ENCODE measurements at places on chromosomes 4 and X.

GRCh38 chr4:85780664-85781063, 305.7 kb downstream of the ARHGAP24 start:
- DNase-seq, result no peak

DNA sequence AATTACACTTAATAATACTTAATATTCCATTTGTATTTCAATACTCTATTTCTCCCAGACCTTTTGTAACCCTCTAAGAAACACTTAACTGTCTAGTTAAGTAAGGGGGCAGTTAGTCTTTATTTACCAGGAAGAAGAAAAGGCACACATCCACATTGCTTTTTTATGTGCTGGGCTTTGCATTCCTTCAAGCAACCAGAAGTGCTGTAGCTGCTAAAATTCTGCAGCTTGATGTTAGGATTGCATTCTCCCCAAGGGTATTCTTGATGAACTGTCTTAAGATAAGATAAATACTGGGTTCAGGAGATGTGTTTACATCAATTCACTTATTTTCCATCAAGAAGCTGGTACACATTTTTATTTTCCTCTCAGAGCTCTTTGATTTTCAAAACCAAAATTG, 24.0 kb downstream of the ASIC5 start:
- no peak for DNase-seq

GRCh38 chr4:119667802-119668201, 39.2 kb upstream of the PDE5A start:
- no peak for DNase-seq

- peak; percentile 42 for DNase-seq
Observed at GRCh38 chr4:87679449-87680169, 29.5 kb downstream of the DMP1 start.

GRCh38 chr4:27931584-27931983, 1070.9 kb downstream of the STIM2 start:
- no peak for DNase-seq

DNA sequence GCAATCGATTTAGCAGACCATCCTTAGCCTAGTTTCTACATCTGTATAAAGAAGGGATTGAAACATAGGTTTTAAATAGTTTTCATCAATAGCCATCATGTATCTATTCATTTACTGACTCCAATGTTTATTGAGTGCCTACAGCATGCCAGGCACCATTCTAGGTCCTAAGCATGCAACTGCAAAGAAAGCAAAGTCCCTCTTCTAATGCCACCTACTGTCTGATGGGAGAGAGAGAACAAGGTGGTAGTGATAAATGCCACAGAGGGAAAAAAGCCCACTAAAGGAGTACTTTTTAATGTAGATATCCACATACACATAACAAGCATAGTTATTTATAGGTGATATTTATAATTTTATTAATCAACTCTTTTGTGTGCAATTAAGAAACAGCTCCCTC, 67.6 kb upstream of the PPARGC1A start:
- DNase-seq, result no peak

GRCh38 chr4:103137446-103137827, 37.8 kb upstream of the BDH2 start:
- no peak for DNase-seq

DNA sequence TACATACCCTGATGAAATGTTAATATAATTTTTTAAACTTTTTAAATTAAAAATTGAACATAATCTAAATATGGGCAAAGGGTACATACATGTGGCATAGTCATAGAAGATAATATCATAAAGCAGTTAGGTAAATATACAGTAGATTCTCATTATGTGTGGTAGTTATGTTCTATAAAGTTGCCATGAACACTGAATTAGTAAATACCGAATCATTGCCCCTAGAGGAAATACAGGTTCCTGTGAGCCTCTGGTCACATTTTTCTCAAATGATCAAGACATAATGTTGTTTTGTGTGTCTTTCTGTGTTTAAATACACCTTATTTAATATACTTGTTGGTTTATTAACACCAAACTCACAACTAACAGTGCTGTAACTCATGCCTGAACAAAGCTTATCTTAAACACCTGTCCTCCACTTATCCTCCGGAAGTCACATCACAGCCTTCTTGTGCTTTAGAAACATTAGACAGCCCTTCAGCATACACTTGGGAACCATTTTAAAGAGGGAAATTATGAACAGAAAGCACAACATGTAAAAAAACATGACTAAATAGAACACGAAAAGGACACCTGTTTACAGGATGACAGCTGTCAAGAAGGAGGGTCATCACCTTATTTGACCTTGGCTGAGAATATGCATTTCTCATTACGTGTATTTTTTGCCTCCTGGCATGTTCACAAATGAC, 169.4 kb upstream of the NAP1L5 start:
- DNase-seq, result no peak

DNA sequence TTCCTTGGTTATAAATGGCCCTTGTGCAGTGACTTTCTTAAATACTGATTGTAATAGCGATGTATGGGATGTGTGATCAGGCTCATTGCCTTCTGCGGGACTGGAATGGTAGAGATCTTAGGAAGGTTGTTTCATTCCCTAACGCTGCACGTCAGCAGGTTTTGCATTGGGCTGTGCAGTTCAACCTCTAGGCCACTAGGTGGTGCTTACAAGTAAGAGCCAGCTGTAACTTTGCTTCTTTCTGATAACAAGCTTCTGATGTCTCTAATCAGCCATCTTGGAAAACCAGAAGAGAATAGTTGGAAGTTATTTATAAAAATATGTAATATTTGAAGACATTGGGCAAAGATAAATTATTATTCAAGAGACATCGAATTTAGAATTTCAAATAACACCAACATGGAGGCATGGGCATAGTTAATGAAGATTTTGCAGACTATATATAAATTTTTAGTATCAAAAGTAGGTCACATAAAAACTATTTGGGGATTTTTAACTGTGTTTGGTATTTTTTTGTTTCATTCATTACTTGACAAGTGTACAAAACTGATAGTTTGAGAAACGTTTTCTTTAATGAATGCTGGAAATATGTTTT, 339.7 kb upstream of the PCDH7 start:
- DNase-seq, result peak; percentile 36

DNA sequence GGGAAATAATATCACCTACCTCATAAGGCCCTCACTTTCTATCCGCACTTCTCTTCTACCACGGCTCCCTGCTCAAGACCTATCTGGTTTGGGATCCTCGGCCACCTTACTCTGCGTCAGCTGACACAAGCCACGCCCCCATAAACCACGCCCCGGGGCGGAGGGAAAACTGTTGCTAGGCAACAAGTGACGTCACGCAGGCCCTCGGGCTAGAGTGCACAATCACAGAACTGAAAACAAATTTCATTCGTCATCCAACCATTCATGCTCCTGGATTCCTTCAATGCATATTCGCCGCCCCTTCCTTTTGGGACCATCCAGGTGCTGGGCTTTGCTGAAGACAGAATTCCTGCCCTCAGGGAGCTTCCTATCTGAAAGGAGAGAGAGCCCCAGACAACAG, 66.3 kb downstream of the SMC1A start:
- DNase-seq, result no peak

- peak; percentile 95 for DNase-seq
Observed at GRCh38 chr4:26197018-26197779, 123.6 kb upstream of the RBPJ start.

DNA sequence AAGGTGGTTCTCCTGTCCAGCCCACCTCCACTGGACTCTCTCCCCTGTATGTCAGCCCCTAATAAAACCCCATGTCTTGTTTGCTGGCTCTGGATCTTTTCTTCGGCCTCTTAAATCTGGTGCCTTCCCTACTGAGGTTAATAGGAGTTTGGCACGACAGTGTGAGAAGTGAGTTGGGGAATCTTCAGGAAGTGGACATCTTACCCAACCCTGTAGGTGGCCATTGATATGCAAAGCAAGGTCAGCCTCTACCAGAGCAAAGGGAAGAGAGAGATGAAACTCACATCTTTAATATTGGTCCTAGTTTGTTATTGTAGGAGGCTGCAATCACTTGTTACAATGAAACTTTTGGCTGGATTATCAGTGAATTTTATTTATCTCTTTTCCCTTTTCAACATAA, 111.7 kb downstream of the CHRDL1 start:
- DNase-seq, result no peak

- no peak for DNase-seq
Observed at GRCh38 chr4:105923497-105924238, 28.4 kb downstream of the NPNT start.

DNA sequence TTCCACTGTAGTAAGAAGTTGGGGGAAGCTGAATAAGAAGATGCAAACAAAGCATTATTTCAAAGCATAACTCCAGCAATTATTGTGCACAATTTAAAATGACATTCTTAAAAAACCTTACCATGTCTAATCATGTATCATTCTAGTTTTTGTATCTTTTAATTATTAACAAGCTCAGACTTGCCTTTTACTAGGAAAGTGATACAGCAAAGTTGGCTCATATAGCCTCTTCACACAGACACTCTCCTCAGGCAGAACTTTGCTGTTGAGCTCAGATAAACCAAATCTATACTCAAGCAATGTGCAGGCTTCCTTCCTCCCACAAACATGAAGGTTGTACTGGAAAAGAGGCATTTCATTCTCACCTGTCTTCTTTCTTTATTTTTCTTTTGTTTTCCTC, 358.7 kb upstream of the EMCN start:
- DNase-seq, result no peak

DNA sequence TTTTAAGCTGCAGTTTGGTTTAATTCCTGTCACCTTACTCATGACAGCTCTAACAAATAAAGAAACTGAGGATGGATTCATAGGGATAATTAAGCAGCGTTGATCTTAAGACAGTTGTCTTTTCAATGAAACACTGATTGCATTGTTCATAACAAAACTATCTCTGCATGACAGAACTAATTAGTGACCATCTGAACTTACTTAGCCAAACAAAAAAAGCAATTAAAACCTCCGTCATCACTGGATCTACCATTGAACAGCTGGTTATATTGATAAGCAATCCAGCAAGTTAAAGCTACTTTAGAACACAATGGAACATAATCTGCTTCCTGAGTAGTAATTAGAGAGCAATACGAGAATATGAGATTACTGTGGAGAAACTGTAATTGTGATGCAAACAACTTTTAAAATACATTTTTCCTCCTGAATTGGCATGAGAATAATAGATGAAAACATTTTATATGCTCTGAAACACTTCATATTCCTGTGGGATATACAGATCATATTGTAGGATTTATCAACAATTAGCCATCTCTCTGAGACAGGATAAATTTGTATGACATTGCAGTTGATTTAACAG, 2576.8 kb downstream of the PCDH7 start:
- no peak for DNase-seq

GRCh38 chrX:10033375-10034007, 66.3 kb downstream of the CLDN34 start:
- DNase-seq, result no peak

DNA sequence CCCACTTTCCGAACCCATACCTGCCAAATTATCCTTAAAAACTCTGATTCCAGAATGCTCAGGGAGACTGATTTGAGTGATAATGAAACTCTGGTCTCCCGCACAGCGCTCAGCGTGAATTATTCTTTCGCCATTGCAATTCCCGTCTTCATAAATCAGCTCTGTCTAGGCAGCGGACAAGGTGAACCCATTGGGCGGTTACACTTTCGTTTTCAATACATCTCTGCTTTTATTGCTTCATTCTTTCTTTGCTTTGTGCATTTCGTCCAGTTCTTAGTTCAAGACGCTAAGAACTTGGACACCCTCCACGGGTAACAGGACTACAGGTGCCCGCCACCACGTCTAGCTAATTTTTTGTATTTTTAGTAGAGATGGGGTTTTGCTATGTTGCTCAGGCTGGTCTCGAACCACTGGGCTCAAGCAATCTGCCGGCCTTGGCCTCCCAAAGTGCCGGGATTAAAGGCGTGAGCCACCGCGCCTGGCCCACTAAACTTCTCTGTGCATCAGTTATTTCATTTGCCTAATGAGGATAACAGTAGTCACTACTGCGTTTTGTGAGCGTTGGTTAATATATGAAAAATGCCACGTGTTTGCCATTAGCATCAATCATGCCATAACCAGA, 936 bp upstream of the PGK1 start:
- DNase-seq, result no peak

GRCh38 chr4:5079581-5079980, 28.3 kb downstream of the STK32B start:
- no peak for DNase-seq

DNA sequence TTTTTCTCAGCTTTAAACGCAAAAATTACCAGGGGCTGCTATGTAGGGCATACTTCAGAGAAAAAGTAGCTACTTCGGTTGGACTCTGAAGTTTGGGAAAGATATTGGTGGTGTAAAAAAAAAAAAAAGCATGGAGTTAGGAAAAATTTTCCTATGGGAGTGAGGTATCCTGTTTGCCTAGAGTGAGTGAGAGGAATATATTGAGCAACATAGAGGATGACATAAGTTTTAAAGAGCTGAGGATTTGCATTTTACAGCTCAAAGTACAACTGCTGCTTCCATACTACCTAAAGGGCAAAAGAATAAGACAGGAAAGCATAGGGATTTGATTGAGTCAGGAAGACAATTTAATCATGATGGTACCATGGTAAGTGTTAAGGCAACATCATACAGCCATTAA, 7.3 kb downstream of the GPRASP1 start:
- no peak for DNase-seq

DNA sequence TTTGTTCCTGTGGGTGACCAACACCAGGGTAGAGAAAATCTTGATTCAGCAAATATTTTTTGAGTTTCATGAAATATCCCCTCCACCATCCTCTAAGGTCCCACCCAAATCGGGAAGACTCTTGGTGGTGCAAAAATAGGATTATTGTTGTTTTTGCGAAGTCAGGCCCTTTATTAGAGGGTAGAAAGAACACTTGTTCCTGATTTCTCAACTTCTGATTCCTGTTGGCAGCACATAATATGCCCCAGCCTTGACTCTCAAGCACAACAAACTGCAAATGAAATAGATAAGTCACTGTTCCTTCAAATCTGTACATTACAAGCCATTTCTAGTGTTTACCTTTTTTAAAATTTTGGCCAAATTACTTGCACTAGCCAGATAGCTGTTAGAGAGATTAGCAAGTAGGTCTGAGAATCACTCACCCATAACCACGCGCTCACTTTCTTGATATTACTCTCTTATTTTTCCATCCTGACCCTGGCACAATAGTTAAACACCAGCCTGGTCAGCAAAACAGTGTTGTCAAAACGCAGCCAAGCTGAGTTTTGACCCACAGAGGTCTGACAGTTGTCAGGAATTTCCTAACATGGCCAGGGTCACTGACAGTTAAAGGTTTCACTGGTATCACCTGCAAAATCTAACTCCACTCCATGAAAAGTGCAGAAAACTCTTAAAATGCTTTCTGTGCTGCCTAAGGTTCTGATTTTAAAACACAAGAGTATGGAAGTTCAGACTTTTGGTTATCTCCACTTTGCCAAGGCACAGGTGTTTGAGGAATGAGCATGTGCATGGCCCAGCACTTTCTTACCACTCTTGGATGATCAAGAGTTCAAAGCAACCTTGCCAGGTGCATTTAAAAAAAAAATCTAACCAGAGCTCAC, 69.8 kb downstream of the RBM47 start:
- DNase-seq, result peak; percentile 53

DNA sequence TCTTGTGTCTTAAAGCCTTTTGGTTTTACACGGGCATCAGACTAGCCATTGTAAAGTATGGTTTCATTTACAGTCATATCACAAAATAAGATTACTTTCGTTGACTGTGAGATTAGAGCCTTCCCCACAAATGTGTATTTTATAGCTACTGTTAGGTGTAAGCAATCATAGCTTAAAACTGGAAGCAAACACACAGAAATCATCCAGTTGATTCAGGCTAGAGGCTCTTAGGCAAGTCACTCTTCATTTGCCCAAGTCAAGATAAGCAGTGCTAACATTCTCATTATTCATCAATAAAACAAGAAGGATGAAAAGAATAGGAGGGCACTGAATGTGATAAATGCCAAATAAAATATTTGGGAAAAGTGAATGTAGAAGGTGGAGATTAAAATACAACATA, 448.7 kb upstream of the FAM241A start:
- DNase-seq, result no peak

GRCh38 chr4:78446619-78447018, 105.0 kb upstream of the ANXA3 start:
- no peak for DNase-seq

Measured in activated CD4-positive, alpha-beta T cell treated with anti-CD3 and anti-CD28 coated beads, Interleukin-2, Interleukin-4, amounts not matched to agents 100 ng/mL and 50 ng/mL, durations not matched to agents 16 hours and 8 hours (primary cell).